ENCODE measurements at places on chromosomes 2 and 18.

GRCh38 chr2:127256866-127257265, 36.8 kb upstream of the CYP27C1 start:
- H3K27ac ChIP-seq = no peak overlapping the region
- H3K4me1 ChIP-seq = no peaks in the 10 kb centered on the region
- H3K4me3 ChIP-seq = no peak overlapping the region
- no peaks in the 10 kb centered on the region for H3K27me3 ChIP-seq

GRCh38 chr2:122300758-122301157, 545.3 kb downstream of the TSN start:
- H3K4me1 ChIP-seq = no peaks in the 10 kb centered on the region
- no peaks in the 10 kb centered on the region for H3K36me3 ChIP-seq
- H3K27ac ChIP-seq = no peak overlapping the region
- DNase-seq = no peak
- no peaks in the 10 kb centered on the region for H3K27me3 ChIP-seq
- H3K4me3 ChIP-seq = no peak overlapping the region

- no peaks in the 10 kb centered on the region for H3K27me3 ChIP-seq
- DNase-seq = no peak
- peaks cover 28% of the 10 kb centered on the region for H3K4me1 ChIP-seq
- no peak overlapping the region for H3K27ac ChIP-seq
Measured at GRCh38 chr2:232323328-232323650, 55.3 kb upstream of the ALPP start.

- no peak for DNase-seq
- no peak overlapping the region for H3K4me3 ChIP-seq
- H3K27me3 ChIP-seq = no peaks in the 10 kb centered on the region
- no peaks in the 10 kb centered on the region for H3K4me1 ChIP-seq
- H3K36me3 ChIP-seq = no peaks in the 10 kb centered on the region
Measured at GRCh38 chr2:150674283-150674682, 186.8 kb upstream of the RND3 start.

DNA sequence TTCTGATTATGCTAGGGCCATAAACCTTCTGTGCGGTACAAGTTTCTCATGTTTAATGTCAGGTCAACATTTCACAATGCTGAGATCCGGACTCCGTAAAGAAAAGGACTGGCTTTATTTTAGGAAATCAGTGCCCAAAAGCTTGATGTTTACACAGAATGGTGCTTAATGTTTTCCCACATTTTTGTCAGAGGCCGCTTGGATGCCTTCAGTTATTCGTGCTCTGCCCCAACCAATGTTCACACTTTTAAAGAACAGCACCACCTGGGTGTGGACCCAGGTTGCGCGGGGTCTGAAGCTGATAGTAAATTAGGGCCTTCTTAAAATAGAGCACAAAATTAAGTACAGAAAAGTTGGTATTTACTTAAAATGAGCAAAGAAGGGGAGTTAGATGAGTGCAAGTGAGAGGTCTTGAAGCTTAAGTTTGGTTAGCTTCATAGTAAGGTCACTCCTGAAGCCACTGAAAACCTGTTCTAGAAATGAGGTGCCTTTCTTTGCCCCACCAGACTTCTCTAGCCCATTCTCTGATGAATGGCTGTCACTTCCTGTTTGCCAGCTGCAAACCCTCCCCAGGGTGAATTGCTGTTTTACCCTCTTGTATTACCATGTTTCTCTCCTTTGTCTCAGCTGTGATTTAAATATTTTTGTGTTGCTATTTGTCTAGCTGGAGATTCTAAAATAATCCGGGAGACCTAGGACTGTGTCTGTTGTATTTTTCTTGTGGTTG, 20.5 kb downstream of the SLC3A1 start:
- H3K27me3 ChIP-seq = no peaks in the 10 kb centered on the region
- H3K4me1 ChIP-seq = peaks cover 34% of the 10 kb centered on the region
- no peaks in the 10 kb centered on the region for H3K36me3 ChIP-seq
- no peak for DNase-seq
- H3K27ac ChIP-seq = peak overlapping the region; percentile 41

- H3K4me1 ChIP-seq = peaks cover 37% of the 10 kb centered on the region
- H3K27ac ChIP-seq = peak overlapping the region; percentile 45
- no peaks in the 10 kb centered on the region for H3K27me3 ChIP-seq
- no peak for DNase-seq
- peak overlapping the region; percentile 1 for H3K4me3 ChIP-seq
- H3K36me3 ChIP-seq = no peaks in the 10 kb centered on the region
Measured at GRCh38 chr2:85275984-85276540, 51.7 kb downstream of the TGOLN2 start.

DNA sequence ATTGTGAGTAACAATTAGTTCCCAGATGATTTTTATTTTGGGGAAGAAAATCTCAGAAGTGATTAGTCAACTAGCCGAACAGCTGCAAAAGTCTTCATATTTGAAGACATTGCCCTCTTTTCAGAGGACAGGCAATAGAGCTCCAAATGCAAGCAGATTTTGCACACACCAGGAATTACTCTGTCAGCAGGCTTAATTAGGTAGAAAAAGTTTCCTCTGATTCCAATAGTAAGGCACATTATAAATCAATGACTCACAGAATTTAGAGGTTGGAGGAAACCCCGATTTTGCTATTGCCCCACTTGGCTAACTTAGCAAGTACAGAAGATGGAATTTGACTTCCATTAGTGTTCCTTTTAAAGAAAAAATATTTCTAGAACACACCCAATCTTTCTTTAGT, 30.7 kb upstream of the SCN1A start:
- H3K4me3 ChIP-seq = no peak overlapping the region
- no peak for DNase-seq
- H3K27me3 ChIP-seq = no peaks in the 10 kb centered on the region
- H3K27ac ChIP-seq = no peak overlapping the region

DNA sequence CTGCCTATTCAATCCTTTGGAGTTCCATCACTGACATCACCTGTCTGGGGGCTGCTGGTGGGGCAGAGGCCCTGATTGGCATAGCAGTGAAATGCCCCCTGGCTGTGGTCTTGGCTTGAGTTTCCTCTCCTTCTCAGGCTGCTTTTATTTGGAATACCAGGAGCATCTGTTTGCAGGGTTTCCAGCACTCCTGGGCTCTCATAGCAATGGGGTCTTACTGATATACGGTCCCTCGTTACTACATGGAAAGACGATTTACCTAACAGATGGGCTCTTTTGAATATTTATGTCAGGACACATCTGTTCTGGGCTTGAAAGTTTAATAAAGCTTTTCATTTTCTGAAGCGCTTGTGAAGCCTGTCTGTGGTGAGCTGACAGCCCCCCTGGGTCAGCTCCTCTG, 230.3 kb downstream of the SLC4A3 start:
- H3K36me3 ChIP-seq = no peaks in the 10 kb centered on the region
- no peaks in the 10 kb centered on the region for H3K4me1 ChIP-seq
- no peak overlapping the region for H3K4me3 ChIP-seq
- H3K27me3 ChIP-seq = peaks cover 31% of the 10 kb centered on the region

DNA sequence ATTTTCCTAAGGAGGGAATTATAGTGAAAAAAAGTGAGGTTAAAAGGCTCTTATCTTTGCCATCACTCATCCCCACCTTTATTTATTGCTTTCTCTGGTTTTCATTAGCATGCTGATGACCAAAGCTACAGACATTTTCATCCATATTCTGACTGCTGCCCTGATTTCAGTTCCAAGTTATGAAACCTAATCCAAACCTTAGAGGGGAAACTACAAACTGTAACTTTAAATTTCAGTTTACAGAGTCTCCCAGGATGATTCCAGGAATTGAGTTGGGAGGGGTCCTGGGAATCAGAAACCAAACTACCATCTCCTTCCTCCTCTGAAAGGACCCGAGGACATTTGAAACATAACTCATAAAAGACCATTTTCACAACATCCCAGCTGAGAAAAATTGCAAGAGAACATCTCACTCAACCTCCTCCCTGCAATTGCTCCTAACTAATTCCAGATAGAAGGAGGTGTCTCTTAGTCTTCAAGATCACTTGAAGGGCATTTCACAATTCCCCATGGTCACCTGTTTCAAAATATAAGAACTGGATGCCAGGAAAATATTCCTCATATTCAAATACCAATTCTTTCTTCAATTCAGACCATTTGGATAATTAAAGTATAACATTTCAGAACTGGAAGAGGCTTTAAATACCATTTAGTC, 520.6 kb downstream of the TNS1 start:
- no peak overlapping the region for H3K4me3 ChIP-seq
- H3K4me1 ChIP-seq = no peaks in the 10 kb centered on the region
- no peak for DNase-seq
- H3K36me3 ChIP-seq = no peaks in the 10 kb centered on the region

GRCh38 chr2:144518748-144519596, 947 bp downstream of the ZEB2 start:
- H3K27ac ChIP-seq = peak overlapping the region; percentile 91
- no peaks in the 10 kb centered on the region for H3K36me3 ChIP-seq
- H3K4me1 ChIP-seq = peaks cover 66% of the 10 kb centered on the region
- H3K4me3 ChIP-seq = peak overlapping the region; percentile 67
- peaks cover 100% of the 10 kb centered on the region for H3K27me3 ChIP-seq
- DNase-seq = no peak

- no peak overlapping the region for H3K27ac ChIP-seq
- H3K4me1 ChIP-seq = peaks cover 26% of the 10 kb centered on the region
- no peak for DNase-seq
Measured at GRCh38 chr18:76353046-76353445, 142.0 kb downstream of the ZNF516 start.

DNA sequence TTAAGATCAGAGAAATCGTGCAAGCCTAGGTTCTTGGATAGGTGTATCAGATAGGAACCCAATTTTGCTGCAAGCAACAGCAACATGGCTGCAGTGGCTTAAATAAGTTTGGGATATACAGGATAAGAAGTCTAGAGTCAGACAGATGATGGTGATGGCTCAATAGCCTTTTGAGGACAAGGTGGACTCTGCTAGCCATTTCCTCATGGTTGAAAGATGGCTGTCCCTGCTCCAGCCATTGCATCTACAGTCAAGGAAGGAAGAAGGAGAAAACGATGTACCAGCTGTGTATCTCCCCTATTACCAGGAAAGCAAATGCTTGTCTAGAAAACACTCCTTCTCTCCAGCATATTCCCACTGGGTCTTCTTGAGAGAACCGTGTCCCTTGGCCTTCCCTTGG, 30.1 kb upstream of the CAB39 start:
- no peak for DNase-seq
- H3K27me3 ChIP-seq = no peaks in the 10 kb centered on the region

DNA sequence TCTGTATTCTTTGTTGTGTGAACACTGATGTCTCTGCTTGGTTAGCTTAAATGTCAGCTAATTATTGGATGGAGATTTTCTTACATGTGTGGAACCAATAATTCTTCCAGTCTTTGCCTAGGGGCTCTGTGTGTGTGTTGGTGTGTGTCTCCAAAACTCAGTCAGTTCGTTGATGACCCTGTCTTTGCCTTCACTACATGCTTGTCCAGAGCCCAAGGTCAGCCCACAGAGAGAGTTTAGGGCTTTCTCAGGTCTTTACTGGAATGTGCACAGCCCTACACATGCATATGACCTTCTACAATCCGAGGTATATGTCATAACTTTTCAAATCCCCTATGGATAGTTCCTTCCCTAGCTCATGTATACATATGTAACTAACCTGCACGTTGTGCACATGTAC, 74.1 kb upstream of the LDAH start:
- H3K36me3 ChIP-seq = no peaks in the 10 kb centered on the region
- DNase-seq = no peak
- no peak overlapping the region for H3K4me3 ChIP-seq
- no peaks in the 10 kb centered on the region for H3K4me1 ChIP-seq
- H3K27me3 ChIP-seq = no peaks in the 10 kb centered on the region
- no peak overlapping the region for H3K27ac ChIP-seq

GRCh38 chr18:31482051-31482450, 15.9 kb upstream of the DSG2 start:
- H3K4me1 ChIP-seq = no peaks in the 10 kb centered on the region
- no peaks in the 10 kb centered on the region for H3K36me3 ChIP-seq
- no peak overlapping the region for H3K4me3 ChIP-seq
- no peak overlapping the region for H3K27ac ChIP-seq
- no peak for DNase-seq

GRCh38 chr2:171281110-171281509, 120.4 kb upstream of the TLK1 start:
- no peaks in the 10 kb centered on the region for H3K36me3 ChIP-seq
- no peak overlapping the region for H3K4me3 ChIP-seq
- H3K27ac ChIP-seq = no peak overlapping the region
- no peaks in the 10 kb centered on the region for H3K4me1 ChIP-seq

DNA sequence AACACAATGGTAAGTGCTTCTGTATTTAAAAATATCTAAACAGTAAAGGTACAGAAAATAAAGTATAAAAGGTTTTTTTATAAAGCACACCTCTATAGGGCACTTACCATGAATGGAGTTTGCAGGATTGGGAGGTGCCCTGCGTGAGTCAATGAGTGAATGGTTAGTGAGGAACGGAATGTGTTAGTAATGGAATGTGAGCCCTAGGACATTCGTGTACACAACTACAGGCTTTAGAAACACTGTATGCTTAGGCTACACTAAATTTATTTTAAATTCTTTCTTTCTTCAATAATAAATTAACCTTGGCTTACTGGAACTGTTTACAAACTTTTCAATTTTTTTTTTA, 337.9 kb upstream of the SLC39A10 start:
- no peaks in the 10 kb centered on the region for H3K4me1 ChIP-seq
- no peaks in the 10 kb centered on the region for H3K27me3 ChIP-seq
- no peaks in the 10 kb centered on the region for H3K36me3 ChIP-seq
- peak; percentile 22 for DNase-seq

- H3K4me3 ChIP-seq = no peak overlapping the region
- H3K27ac ChIP-seq = no peak overlapping the region
- H3K4me1 ChIP-seq = peaks cover 15% of the 10 kb centered on the region
- H3K27me3 ChIP-seq = no peaks in the 10 kb centered on the region
- H3K36me3 ChIP-seq = no peaks in the 10 kb centered on the region
- DNase-seq = peak; percentile 70
Measured at GRCh38 chr2:223580951-223581350, 21.2 kb downstream of the SCG2 start.

DNA sequence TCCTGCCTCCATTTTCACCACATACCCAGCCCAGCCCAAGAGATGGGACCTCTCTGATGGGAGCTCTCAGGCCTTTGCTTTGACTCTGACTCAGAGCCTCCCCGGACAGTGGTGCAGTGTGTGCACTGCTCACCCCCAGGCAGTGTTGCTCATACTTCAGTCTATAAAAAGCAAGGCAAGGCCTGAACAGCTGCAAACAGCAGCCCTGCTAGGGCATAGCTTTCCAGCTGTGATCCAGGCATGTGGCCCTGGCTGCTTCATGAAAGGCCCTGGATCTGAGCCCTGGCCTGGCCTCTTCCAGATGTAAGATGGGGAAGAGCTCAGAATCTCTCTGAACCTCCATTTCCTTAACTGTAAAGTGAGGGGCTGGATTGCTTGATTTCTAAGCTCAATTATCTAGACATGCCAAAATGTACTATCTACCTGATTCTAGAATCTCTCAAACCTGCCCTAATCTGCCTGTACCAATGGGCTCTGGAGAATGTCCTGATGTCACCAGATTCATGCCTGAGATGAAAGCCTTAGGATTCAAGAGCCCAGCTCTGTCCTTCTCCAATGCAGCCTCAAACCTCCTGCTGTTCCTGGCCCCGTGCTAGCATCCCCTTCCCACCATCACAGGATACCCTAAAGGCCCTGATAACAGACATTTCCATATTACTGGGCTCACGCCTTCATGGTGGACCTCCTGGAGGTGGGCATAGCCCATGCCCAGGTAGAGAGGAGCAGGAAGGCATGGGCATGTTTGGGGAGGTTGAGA, 206.9 kb downstream of the ARL4C start:
- no peak for DNase-seq
- H3K36me3 ChIP-seq = no peaks in the 10 kb centered on the region
- no peaks in the 10 kb centered on the region for H3K4me1 ChIP-seq
- H3K27ac ChIP-seq = peak overlapping the region; percentile 71
- no peak overlapping the region for H3K4me3 ChIP-seq

- peaks cover 44% of the 10 kb centered on the region for H3K4me1 ChIP-seq
- H3K27me3 ChIP-seq = no peaks in the 10 kb centered on the region
- peak overlapping the region; percentile 58 for H3K27ac ChIP-seq
- no peaks in the 10 kb centered on the region for H3K36me3 ChIP-seq
- no peak for DNase-seq
Measured at GRCh38 chr2:222883420-222883819, 22.6 kb downstream of the ACSL3 start.

Measured in stomach (tissue), 19 donors.